Karpas-422 (cell line): ENCODE measurements at places on chromosomes 3 and 15.

DNA sequence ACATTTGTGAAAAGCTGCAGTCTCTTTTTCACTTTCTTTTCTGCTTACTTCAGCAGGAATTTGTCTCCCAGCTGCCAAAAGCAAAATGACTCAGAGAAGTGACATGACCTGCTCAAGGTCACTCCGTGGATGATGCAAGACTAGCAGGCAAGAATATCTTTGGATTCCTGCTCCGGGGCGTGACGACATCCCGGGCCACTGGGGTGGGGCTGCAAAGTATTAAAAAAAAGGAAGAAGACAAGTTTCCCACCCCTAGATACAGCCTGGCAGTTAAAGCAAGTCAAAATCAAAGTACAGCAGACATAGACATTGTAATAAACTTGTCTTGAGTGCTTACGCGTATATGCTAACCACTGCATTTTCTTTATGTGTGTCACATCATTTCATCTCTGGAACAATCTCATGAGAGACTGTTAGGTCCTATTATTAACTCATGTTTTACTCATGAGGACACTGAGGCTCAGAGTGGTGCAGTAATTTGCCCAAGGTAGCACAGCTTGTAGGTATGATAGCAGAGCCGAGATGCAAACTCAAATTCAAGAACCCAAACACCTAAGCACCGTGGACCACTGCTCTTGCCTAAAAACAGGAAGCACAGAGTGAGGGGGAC lies 485.2 kb upstream of the PROK2 start:
- no peak overlapping the region for H3K4me3 ChIP-seq
- no peaks in the 10 kb centered on the region for H3K36me3 ChIP-seq
- DNase-seq: no peak

GRCh38 chr3:185207931-185208746 lies 45.7 kb downstream of the EHHADH start:
- H3K27me3 ChIP-seq: no peaks in the 10 kb centered on the region
- no peak overlapping the region for H3K27ac ChIP-seq
- peak; percentile 84 for DNase-seq
- peaks cover 22% of the 10 kb centered on the region for H3K4me1 ChIP-seq

- no peak overlapping the region for H3K4me3 ChIP-seq
- no peak for DNase-seq
- H3K36me3 ChIP-seq: no peaks in the 10 kb centered on the region
- H3K27me3 ChIP-seq: no peaks in the 10 kb centered on the region
- no peaks in the 10 kb centered on the region for H3K4me1 ChIP-seq
These were observed 57.2 kb upstream of the KY start for GRCh38 chr3:134707908-134708597.

DNA sequence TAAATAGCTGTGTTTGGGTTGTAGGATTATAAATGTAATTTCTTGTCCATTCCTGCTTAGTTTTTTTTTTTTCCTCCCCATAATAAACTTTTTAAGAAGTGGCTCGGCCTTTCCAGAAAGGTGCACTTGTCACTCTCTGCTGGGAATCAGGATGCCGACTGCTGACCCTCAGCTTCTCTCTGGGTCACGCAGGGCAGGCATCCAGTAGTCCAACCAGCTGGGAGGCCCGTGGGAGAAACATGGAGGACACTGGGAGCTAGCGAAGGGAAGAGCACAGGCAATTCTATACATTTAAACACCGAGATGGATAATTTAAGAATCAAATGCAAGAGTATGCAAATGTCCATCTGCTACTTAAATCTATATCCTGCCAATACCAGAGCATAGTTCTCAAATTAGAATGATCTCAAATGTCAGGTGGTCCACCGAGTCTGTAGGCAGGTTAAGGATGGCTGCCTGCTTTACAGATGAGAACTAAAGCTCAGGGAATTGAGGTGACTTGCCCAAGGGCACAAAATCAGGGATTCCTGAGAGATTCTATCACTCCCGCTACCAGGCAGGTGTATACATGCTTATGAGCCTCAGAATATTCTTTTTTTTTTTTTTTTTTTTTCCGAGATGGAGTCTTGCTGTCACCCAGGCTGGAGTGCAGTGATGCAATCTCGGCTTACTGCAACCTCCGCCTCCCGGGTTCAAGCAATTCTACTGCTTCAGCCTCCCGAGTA lies 64.5 kb downstream of the DAPK2 start:
- peaks cover 90% of the 10 kb centered on the region for H3K4me1 ChIP-seq
- H3K27ac ChIP-seq: peak overlapping the region; percentile 96
- DNase-seq: peak; percentile 76
- H3K36me3 ChIP-seq: no peaks in the 10 kb centered on the region

DNA sequence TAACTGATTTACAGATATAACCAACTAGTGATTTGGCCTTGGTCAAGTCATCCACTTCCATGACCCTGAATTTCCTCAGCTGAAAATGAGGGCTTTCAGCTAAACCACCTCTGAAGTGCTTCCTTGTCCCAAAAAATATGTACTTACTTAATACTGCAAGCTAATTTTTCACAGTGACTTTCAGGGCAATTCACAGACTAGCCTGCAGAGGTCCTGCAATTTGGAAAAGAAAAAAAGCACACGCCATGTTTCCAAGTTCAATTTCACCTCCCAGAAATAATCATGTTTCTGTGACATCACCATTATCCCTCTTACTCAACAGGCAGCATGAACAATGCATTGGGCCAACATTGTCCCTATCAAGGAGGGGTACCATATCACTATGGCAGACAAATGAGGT lies 218.2 kb downstream of the SHOX2 start:
- H3K36me3 ChIP-seq: no peaks in the 10 kb centered on the region
- no peak overlapping the region for H3K27ac ChIP-seq
- peak; percentile 47 for DNase-seq

DNA sequence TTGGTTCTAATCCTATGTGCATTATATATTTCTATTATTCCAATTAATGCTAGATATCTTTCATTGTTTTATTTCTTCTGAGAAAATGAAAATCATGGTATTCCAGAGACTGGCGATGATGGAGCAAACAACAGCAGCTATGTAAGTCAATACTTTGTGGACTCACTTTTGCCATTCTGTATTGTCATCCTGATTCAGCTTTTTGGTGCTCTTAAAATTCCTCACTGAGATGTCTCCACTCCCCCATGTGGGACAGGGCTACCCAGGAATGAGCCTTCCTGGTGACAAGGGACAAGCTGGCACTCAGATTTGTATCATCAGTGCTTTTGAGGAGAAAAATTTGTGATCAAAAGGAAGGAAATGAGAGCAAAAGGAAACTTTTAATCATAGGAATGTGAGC lies 56.7 kb upstream of the XCR1 start:
- H3K27ac ChIP-seq: no peak overlapping the region
- peaks cover under 1% of the 10 kb centered on the region for H3K4me1 ChIP-seq
- no peak overlapping the region for H3K4me3 ChIP-seq
- no peaks in the 10 kb centered on the region for H3K36me3 ChIP-seq
- H3K27me3 ChIP-seq: no peaks in the 10 kb centered on the region

DNA sequence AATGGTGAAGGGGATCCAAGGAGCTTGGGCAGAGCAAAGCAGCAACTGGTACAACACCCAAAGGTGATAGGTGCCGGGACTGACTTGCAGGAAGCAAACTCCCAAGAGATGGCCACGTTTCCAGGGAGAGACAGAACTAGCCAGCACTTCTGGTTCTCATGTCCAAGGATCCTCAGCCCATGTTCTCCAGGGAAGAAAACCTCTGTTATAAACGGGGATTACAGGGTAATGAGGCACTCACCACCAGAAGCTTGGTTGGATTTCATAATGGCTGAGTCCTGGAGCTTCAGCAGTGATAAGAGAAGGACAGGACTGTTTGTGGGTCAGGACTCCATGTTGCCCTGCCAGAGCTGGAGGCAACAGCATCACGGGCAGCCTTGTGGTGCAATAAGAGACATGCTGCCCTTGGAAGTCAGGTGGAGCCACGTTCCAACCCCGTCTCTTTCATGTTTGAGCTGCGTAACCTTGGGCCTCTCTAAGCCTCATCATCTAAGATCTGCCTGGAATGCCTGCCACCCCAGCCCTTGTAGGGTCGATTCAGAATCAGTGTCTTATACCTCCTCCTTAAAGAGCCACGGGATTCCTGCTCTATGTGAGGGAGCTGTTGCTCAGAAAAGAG lies 181.0 kb downstream of the ABHD5 start:
- H3K27me3 ChIP-seq: no peaks in the 10 kb centered on the region
- H3K4me3 ChIP-seq: no peak overlapping the region
- no peak overlapping the region for H3K27ac ChIP-seq
- H3K36me3 ChIP-seq: no peaks in the 10 kb centered on the region

GRCh38 chr15:76967067-76967466 lies 27.9 kb upstream of the PSTPIP1 start:
- peaks cover 18% of the 10 kb centered on the region for H3K4me1 ChIP-seq
- no peaks in the 10 kb centered on the region for H3K36me3 ChIP-seq
- no peak overlapping the region for H3K4me3 ChIP-seq
- DNase-seq: no peak
- H3K27me3 ChIP-seq: 0 out of 2 replicates have a peak, but pooled peaks cover 2% of the 10 kb centered on the region

DNA sequence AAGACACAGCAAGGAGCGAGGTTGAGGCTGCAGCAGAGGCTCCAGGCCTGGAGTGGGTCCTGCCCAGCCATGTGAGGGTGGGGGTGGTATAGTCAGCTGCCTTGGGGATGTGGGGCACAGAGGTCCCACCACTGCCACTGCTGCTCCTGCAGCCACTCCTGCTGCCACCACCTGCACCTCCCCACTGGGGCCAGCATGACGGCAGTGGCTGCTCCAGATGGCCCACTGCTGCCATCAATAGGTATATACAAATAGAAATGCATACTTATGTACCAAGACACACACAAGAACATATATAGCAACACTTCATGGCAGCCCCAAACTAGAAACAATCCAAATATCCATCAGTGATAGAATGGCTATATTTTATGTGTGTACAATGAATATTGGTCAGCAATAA lies 10.0 kb upstream of the TOP2B start:
- H3K27me3 ChIP-seq: no peaks in the 10 kb centered on the region
- H3K36me3 ChIP-seq: no peaks in the 10 kb centered on the region
- H3K4me1 ChIP-seq: 0 out of 2 replicates have a peak, but pooled peaks cover 4% of the 10 kb centered on the region
- DNase-seq: no peak
- no peak overlapping the region for H3K4me3 ChIP-seq

- peaks cover 60% of the 10 kb centered on the region for H3K36me3 ChIP-seq
- peak overlapping the region; percentile 84 for H3K27ac ChIP-seq
- H3K4me1 ChIP-seq: peaks cover 28% of the 10 kb centered on the region
- DNase-seq: no peak
These were observed 1.5 kb downstream of the RPL24 start for GRCh38 chr3:101685050-101685400.

GRCh38 chr15:73844356-73844755 lies 29.0 kb upstream of the TBC1D21 start:
- DNase-seq: no peak
- no peaks in the 10 kb centered on the region for H3K4me1 ChIP-seq

DNA sequence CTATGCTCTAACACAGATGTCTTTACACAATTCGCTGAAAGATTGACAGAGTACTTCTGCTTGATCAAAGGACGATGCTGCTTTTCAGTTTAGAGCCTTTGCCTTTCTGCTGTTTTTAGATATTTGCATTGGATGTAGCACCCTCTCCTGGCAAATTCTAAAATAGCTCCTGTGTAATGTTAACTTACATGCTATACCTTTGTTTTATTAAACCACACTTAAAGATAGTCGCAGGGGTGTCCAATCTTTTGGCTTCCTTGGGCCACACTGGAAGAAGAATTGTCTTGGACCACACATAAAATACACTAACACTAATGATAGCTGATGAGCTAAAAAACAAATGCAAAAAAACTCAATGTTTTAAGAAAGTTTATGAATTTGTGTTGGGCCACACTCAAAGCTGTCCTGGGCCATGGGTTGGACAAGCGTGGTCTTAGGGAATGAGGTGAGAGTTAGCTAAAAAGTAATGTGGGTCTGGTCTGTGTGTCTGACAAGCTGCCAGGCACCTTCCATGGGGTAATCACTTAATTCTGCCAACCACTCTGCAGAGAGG lies 62.9 kb downstream of the ATG7 start:
- no peaks in the 10 kb centered on the region for H3K4me1 ChIP-seq
- DNase-seq: peak; percentile 79
- no peak overlapping the region for H3K4me3 ChIP-seq
- H3K36me3 ChIP-seq: peaks cover 4% of the 10 kb centered on the region; the same call in 1 of the 2 replicates
- H3K27me3 ChIP-seq: no peaks in the 10 kb centered on the region

GRCh38 chr3:106272302-106272701 lies 403.5 kb upstream of the CBLB start:
- H3K27me3 ChIP-seq: no peaks in the 10 kb centered on the region
- no peak overlapping the region for H3K4me3 ChIP-seq
- H3K4me1 ChIP-seq: peaks cover 40% of the 10 kb centered on the region
- no peak for DNase-seq
- H3K36me3 ChIP-seq: no peaks in the 10 kb centered on the region

- H3K27me3 ChIP-seq: no peaks in the 10 kb centered on the region
- no peak for DNase-seq
- peaks cover 39% of the 10 kb centered on the region for H3K4me1 ChIP-seq
- H3K4me3 ChIP-seq: no peak overlapping the region
- no peaks in the 10 kb centered on the region for H3K36me3 ChIP-seq
- H3K27ac ChIP-seq: no peak overlapping the region
These were observed 217.7 kb downstream of the MEIS2 start for GRCh38 chr15:36882487-36883131.

- H3K27me3 ChIP-seq: no peaks in the 10 kb centered on the region
- H3K27ac ChIP-seq: no peak overlapping the region
- no peak for DNase-seq
- H3K36me3 ChIP-seq: no peaks in the 10 kb centered on the region
These were observed 164.6 kb upstream of the CCDC54 start for GRCh38 chr3:107212618-107213017.

DNA sequence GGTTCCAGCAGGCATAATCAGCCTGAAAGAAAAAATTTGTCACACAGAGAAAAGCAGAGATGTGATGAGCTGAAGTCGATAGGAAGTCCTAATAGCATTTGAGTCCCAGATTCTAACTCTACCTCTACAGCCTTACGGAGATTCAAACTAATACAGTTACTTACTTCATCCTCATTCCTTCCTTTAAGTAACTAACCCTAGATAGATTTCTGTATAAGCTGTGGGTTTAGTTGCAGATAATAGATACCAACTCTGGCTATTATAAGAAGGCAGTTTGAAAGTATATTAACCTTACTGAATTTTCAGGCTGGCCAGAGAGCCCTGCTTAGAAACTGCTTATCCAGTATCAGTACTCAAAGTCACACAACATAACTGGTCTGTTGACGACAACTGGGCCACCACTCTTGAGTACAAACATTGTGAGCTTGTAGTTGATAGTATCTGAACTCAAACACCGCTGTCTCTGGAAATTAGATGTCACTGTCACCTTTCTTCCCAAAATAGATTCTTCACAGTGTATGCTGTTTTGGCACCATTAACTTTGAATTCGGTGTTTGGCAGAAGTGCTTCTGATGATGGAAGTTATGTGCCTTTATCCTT lies 484.3 kb downstream of the DIPK2A start:
- H3K27me3 ChIP-seq: no peaks in the 10 kb centered on the region
- DNase-seq: no peak
- H3K36me3 ChIP-seq: no peaks in the 10 kb centered on the region
- no peak overlapping the region for H3K4me3 ChIP-seq
